ENCODE measurements at places on chromosomes 5 and 9.

GRCh38 chr5:88664645-88665044, 218.3 kb downstream of the MEF2C start:
- DNase-seq = no peak

DNA sequence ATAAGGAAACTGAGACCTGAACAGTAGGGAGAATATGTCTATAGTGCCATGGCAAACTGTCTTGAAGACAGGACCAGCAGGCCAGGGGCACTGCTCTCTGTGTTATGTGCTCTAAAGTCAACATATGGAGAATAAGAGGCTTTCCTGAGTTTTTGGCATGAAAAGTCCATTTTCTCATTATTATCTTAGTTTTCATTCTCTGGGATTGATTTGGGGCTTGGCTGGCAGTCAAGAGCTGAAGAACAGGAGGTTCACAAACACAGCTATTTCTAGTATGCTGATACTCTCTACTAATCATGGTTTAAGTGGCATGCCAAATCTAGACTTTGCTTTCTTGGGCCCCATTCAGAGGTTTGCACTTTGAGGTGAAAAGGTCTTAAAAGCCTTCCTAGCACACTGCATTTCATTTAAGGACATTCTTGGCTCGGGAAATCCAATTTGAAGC, 404.4 kb downstream of the ZNF608 start:
- no peak for DNase-seq

DNA sequence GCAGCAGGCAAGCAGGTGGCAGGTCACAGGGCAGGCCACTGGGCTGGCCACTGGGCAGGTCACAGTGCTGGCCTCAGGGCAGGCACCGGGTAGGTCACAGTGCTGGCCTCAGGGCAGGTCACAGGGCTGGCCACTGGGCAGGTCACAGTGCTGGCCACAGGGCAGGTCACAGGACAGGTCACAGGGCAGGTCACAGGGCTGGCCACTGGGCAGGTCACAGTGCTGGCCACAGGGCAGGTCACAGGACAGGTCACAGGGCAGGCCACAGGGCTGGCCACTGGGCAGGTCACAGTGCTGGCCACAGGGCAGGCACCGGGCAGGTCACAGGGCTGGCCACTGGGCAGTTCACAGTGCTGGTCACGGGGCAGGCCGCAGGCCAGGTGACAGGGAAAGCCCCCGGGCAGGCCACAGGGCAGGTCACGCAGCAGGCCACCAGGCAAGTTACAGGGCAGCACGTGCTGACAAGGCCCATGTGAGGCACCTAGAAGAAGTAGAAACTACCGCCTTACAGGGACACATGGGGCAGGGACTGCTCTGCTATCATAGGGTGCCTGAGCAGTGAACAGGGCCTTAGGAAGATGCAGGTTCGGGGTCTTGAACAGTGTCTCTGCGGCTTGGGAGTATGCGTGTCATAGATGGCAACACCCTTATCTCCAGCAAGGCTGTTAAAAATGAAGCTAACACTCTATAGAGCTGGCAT, 18.6 kb upstream of the MED10 start:
- no peak for DNase-seq

DNA sequence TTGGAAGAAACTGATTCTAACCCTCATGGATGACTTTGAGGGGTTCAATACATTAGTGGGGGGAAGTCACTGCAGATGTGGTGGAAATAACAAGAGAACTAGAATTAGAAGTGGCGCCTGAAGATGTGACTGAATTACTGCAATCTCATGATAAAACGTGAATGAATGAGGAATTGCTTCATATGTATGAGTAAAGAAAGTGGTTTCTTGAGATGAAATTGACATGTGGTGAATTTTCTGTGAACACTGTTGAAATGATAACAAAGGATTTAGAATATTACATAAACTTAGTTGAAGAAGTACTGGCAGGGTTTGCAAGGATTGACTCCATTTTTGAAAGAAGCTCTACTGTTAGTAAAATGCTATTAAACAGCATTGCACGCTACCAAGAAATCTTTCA, 113.0 kb downstream of the UGCG start:
- DNase-seq = no peak

DNA sequence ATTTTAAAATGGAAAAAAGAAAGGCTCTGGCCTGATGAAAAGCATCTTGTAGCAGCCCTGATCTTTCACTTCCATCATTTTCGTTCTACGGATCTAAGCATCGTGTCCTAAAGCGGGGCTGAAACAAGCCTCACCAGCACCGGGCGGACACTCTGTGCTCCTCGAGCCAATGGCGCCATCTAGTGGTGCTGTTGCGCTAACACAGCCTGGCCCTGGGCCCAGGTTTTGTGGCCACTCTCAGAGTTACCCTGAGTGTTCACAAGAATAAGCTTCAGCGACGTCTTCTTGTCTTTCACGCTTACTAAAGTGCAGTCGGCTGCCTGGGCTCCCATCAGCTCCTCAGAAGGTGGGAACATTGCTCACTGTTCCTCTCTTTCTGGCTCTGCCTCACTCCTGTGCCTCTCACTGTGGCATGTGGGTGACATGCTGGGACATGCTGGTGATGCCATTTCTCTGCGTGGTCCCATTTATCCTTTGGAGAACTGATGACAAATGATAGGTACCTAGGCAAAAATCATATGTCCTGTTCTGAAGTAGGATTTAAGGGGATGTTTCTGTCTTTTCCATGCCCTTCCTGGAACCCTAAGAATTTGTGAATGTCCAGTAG, 32.7 kb downstream of the DMRT3 start:
- DNase-seq = peak; percentile 42

DNA sequence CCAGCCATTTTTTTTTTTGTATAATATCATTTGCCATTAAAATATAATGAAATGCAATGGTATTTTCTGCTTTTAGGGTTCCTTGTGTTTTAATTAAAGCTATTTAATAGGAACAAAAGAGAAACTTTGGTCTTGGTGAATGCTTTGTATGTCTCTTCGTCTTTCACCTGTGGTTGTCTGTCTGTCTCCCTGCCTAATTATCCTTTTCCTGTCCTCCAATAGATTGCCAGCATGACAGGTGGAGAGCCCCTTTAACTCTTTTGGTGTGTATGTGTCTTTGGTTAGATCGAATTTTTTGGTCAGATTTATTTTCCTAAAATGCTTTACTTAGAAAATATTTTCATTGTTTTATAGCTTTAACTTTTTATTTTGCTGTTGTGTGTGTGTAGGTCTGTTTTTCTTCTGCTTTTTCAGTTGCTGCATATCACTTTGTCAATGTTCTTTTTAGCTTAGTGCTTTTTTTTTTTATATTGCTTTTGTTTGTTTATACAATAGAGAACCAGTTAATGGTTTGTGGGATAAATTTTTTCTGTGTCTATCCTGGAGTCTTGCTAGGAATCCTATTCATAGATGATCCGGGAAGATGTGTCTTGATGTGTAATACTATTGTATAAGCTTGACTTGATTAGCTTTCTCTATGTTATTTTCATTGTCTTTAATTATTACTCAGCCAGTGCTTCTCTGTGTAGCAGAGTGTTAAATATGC, 8.6 kb downstream of the CHMP5 start:
- no peak for DNase-seq

DNA sequence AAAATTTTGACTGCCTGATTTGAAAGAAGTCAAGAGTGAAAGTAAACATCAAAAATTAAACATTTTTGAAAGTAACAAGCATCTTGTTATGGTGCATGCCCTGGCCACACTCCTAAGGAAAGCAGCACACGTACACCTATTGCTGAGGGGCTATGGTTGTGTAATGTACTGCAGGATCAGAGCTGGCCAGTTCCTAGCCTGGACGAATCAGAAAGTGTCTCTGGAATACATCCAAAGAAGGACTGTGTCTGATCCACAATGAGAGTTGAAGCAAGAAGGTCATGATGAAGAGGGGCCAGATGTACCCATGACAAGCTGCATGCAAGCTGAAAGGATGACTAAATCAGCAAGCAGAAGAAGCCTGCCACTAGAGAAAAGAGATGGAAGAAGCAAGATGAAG, 618.2 kb downstream of the TLE1 start:
- no peak for DNase-seq

- DNase-seq = no peak
Observed at GRCh38 chr5:6542421-6543345, 90.2 kb downstream of the NSUN2 start.

DNA sequence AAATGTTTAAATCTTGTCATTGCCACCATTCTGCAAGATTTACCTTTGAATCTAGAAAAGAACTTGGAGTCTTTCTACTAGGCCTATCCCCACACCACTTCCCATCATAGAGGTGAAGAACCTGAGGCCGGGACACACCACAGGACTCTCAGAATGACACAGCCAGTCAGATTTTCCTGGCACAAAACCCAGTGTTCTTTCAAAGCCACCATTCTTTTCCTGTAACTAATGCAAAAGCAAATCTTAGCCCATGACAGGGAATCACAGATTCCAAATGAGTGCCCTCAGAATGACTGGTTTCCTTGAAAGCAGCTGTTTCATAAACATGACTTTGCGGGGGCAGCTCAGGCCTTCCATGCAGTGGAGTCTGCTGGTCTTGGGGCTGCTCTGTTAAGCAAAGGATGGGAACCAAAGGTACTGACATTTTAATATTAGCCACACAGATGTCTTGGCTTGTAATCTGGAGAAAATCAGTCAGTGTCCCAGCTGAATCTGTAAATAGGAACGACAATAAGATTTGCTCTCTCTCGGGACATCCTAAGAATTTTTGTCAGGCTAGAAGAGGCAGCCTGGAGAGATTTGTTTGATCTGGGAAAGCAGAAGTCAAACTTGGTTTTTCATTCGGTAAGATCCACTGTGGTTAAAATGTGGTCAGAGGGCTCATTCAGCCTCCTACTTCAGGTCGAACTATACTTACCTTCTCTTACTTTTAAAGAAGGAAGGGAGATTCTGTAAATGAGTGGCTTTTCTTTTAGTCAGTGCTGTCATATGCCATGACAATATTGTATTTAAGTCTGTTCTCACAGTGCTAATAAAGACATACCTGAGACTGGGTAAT, 115.1 kb downstream of the PALM2AKAP2 start:
- DNase-seq = no peak

- DNase-seq = no peak
Observed at GRCh38 chr9:92749934-92750315, 14.7 kb downstream of the BICD2 start.

DNA sequence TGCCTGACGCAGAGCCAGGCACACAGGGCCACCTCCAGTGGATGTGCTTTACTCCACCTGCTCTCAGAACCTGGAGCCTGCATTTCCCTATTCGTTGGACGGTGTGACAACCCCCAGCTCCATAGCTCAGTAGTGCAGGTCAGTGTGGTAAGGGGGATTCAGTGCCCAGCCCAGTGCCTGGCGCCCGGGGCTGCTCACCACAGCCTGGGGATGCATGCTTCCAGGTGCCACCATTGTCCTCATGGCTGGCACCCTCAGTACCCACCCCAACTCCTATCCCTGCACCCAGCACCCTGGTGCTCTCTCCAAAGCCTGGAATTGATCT, 32.8 kb upstream of the ADAMTS2 start:
- no peak for DNase-seq

GRCh38 chr5:146544232-146544631, 28.2 kb upstream of the GPR151 start:
- DNase-seq = no peak

DNA sequence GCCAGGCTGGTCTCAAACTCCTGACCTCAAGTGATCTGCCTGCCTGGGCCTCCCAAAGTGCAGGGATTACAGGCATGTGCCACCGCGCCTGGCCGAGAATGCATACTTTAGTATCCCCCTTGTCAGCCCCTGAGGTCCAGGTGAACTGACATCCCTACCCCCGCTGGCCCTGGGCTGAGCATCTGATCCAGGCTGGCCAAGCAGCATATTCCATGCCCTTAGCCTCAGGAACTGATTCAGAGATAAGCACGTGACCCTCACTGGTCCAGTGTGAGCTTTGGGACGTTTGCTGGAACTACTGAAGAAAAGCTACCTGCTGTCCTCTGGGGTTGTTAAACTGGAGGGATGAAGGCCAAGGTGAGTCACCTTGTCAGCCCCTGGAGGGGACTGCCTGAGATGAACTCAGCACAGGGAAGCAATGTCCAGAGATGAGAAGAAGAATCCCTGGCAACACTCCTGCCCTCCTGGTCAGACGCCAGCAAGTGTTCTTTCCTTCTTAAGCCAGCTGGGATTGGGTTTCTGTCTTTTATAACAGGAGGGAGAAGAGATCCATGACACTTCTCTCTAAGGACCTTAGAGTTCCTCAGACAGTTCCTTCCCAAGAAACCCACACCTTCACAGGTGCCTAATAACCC, 59.1 kb upstream of the FBXW11 start:
- no peak for DNase-seq

DNA sequence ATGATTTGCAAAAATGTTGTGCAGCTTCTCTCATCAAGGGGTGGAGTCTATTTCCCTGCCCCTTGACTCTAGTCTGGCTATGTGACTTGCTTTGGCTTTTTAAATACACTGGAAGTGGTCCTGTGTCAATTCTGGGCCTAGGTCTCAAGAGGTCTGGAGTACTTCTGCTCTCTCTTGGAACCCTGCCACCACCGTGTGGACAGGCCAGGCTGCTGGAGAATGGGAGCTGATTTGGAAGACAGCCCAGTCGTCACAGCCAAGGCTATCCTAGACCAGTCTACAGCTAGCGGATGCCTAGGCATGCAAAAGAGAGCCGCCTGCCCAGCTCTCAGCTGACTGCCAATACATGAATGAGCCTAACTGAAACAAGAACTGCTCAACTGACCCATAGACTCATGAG, 56.7 kb upstream of the CLINT1 start:
- DNase-seq = no peak

DNA sequence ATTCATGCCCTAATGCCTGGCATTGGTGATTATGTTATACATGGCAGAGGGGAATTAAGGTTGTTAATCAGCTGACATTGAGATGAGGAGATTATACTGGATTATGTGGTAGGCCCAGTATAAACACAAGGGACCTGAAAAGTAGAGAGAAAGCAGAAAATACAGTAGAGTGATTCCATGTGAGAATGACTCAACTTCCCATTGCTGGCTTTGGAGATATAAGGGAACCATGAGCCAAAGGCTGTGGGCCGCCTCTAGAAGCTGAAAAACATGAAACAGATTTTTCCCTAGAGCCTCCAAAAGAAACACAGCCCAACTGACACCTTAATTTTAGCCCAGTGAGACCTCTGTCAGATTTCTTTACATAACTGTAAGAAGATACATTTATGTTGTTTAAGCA, 65.0 kb upstream of the CTXN3 start:
- no peak for DNase-seq

- peak; percentile 35 for DNase-seq
Observed at GRCh38 chr9:38621434-38622287, 1.3 kb upstream of the ANKRD18A start.

DNA sequence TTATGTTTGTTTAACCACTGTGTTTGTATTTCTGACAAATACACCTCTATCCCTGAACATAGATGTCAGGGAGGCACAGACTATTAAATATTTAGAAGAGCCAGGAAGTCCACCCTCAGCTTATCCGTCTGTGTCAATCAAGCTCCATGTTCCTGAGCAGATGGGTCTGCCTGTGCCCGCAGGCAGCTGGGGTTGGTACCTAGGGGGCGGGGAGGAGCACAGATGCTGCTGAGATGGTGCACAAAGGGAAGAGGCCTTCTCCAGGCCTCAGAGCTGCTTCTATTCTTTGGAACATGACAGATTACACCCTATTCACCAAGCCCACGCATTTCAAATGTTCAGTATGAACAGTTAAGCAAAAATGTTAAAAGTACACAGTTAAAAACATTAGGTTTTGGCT, 142.1 kb downstream of the EPB41L4A start:
- DNase-seq = no peak
